A549 treated with RU486 at 1 μM for 4 hours (cell line): ENCODE measurements at places on chromosomes 5 and 9. TPM values are rescaled to one million over a fixed set of nuclear protein-coding genes. Genes with fewer than 3 reads are reported as not detected.

NEUROG1 gene
- total RNA-seq: not detected in 5 replicates

SHISAL2B gene
- not detected in 5 replicates for total RNA-seq

IRX1 gene
- total RNA-seq: not detected in 5 replicates

SPINK7 gene
- total RNA-seq: not detected in 5 replicates

DBH gene
- total RNA-seq: not detected in 5 replicates

IL9 gene
- total RNA-seq: not detected in 5 replicates

HTR1A gene
- total RNA-seq: not detected in 5 replicates

SPATA31E1 gene
- total RNA-seq: not detected in 5 replicates
